ENCODE measurements at places on chromosomes 4 and X.

DNA sequence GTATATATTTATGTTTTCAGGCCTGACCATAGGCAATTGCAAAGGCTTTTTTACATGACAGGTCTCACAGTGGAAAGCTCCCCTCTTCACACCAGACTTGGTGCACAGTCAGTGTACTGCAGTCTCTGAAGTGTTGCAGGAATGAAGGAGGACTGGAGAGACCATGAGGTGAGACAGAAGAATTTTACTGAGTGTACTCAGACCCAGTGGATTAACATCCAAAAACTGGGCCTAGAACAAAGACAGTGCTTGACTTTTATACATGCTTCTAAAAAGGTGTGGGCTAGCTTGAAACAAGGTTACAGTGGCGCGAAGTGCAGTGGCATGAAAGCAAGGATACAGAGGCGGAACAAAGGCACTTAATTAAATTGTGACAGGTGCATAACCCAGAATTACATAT lies 822.9 kb downstream of the RAPGEF2 start:
- no peaks in the 10 kb centered on the region for H3K4me1 ChIP-seq
- no peak overlapping the region for H3K27ac ChIP-seq
- H3K27me3 ChIP-seq = no peaks in the 10 kb centered on the region
- H3K4me3 ChIP-seq = no peak overlapping the region
- H3K36me3 ChIP-seq = no peaks in the 10 kb centered on the region

- no peaks in the 10 kb centered on the region for H3K27me3 ChIP-seq
- no peak overlapping the region for H3K4me3 ChIP-seq
- no peaks in the 10 kb centered on the region for H3K4me1 ChIP-seq
- no peaks in the 10 kb centered on the region for H3K36me3 ChIP-seq
Measured at GRCh38 chr4:101850698-101851097, 60.2 kb downstream of the BANK1 start.

DNA sequence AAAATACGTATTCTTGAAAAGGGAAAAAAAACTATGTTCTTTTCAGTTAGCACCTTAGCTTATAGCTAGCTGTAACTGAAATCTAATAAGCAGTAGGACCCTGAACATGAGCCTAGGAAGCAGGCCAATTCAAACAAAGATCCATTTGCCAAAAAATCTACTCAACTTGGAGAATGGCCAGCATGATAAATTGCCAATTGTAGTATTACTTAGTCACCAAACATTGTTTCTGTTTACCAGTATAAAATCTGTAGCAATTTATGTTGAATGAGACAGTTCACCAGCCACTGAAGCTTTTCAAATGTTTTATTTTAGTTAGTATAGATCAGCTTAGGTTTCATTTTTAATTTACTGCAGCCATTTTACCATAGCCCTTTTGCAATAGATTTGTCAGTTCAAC lies 323.6 kb upstream of the DIPK2B start:
- DNase-seq = no peak
- H3K4me3 ChIP-seq = no peak overlapping the region
- H3K27me3 ChIP-seq = no peaks in the 10 kb centered on the region
- H3K27ac ChIP-seq = no peak overlapping the region

GRCh38 chrX:129777218-129778030 lies 2.3 kb upstream of the SASH3 start:
- peak overlapping the region; percentile 84 for H3K27ac ChIP-seq
- H3K4me3 ChIP-seq = peak overlapping the region; percentile 51
- H3K36me3 ChIP-seq = peaks cover 10% of the 10 kb centered on the region
- peak; percentile 54 for DNase-seq

- H3K36me3 ChIP-seq = no peaks in the 10 kb centered on the region
- DNase-seq = no peak
- H3K4me1 ChIP-seq = no peaks in the 10 kb centered on the region
- H3K4me3 ChIP-seq = no peak overlapping the region
Measured at GRCh38 chr4:111789901-111790640, 355.2 kb upstream of the FAM241A start.

- H3K4me3 ChIP-seq = no peak overlapping the region
- H3K27me3 ChIP-seq = no peaks in the 10 kb centered on the region
- no peak for DNase-seq
Measured at GRCh38 chr4:139523076-139523475, 32.9 kb downstream of the SETD7 start.

GRCh38 chr4:112379306-112379705 lies 82.1 kb downstream of the ALPK1 start:
- no peak overlapping the region for H3K4me3 ChIP-seq
- H3K27ac ChIP-seq = no peak overlapping the region
- H3K36me3 ChIP-seq = peaks cover 26% of the 10 kb centered on the region
- no peak for DNase-seq
- no peaks in the 10 kb centered on the region for H3K27me3 ChIP-seq
- H3K4me1 ChIP-seq = no peaks in the 10 kb centered on the region

GRCh38 chr4:152588869-152589268 lies 53.0 kb upstream of the FBXW7 start:
- H3K4me1 ChIP-seq = peaks cover 25% of the 10 kb centered on the region
- no peaks in the 10 kb centered on the region for H3K27me3 ChIP-seq
- H3K27ac ChIP-seq = no peak overlapping the region
- DNase-seq = no peak
- no peaks in the 10 kb centered on the region for H3K36me3 ChIP-seq

GRCh38 chrX:8755813-8756212 lies 23.9 kb upstream of the ANOS1 start:
- no peaks in the 10 kb centered on the region for H3K4me1 ChIP-seq
- no peak overlapping the region for H3K4me3 ChIP-seq
- DNase-seq = no peak
- H3K27ac ChIP-seq = no peak overlapping the region
- H3K36me3 ChIP-seq = no peaks in the 10 kb centered on the region

DNA sequence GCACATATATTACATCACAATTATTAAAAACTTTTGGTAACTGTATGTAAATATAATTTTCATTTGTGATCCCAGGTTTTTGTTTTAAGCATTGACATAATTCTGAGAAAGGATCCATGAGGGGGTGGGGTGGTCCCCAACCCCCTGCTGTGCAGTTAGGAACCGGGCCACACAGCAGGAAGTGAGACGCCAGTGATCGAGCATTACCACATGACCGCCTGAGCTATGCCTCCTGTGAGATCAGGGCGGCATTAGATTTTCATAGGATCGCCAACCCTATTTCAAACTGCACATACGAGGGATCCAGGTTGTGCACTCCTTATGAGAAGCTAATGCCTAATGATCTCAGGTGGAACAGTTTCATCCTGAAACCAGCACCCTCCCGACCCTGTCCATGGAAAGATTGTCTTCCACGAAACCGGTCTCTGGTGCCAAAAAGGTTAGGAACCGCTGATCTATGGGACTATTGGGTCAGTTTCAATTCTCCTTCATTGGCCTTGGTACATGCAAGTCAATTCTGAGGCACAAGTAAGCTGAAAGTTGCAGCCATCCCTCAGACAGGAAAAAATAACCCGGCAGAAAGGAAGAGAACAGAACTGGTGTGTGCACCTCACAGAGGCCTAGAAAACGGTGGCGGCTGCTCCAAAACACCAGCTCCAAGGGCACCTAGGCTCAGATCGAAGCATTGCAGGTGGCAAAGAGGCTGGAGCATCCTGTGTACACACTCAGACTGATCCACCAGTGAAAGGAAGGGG lies 7.0 kb upstream of the TMSB4X start:
- H3K27me3 ChIP-seq = no peaks in the 10 kb centered on the region
- H3K36me3 ChIP-seq = no peaks in the 10 kb centered on the region
- H3K4me1 ChIP-seq = peaks cover 51% of the 10 kb centered on the region
- no peak for DNase-seq
- peak overlapping the region; percentile 42 for H3K4me3 ChIP-seq

- H3K27me3 ChIP-seq = no peaks in the 10 kb centered on the region
- H3K4me3 ChIP-seq = no peak overlapping the region
- H3K4me1 ChIP-seq = no peaks in the 10 kb centered on the region
- H3K27ac ChIP-seq = no peak overlapping the region
- DNase-seq = no peak
- no peaks in the 10 kb centered on the region for H3K36me3 ChIP-seq
Measured at GRCh38 chr4:186485561-186486062, 69.8 kb downstream of the MTNR1A start.

GRCh38 chrX:118455013-118455412 lies 40.6 kb upstream of the DOCK11 start:
- H3K36me3 ChIP-seq = peaks cover 5% of the 10 kb centered on the region
- H3K4me3 ChIP-seq = no peak overlapping the region
- H3K27ac ChIP-seq = no peak overlapping the region
- no peaks in the 10 kb centered on the region for H3K4me1 ChIP-seq
- no peaks in the 10 kb centered on the region for H3K27me3 ChIP-seq

GRCh38 chr4:163484906-163485305 lies 9.6 kb upstream of the TMA16 start:
- H3K4me1 ChIP-seq = no peaks in the 10 kb centered on the region
- no peak overlapping the region for H3K4me3 ChIP-seq
- H3K36me3 ChIP-seq = no peaks in the 10 kb centered on the region
- H3K27ac ChIP-seq = no peak overlapping the region

DNA sequence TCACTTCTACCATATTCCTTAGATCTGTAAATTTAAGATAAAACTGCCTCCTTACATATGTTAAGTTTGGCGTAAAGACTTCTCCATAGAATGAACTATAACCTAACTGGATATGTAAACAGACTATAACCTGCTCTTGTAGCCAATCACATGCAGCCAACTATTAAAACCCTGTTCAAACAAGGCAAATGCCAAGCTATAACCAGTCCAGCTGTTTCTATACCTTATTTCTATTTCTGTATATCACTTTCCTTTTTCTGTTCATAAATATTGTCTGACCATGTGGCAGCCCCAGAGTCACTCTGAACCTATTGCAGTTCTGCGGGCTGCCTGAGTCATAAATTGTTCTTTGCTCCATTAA lies 12.4 kb upstream of the POF1B start:
- H3K27me3 ChIP-seq = no peaks in the 10 kb centered on the region
- no peak overlapping the region for H3K27ac ChIP-seq
- H3K4me3 ChIP-seq = no peak overlapping the region
- H3K4me1 ChIP-seq = no peaks in the 10 kb centered on the region

GRCh38 chr4:125010796-125011503 lies 298.4 kb upstream of the ANKRD50 start:
- no peak overlapping the region for H3K27ac ChIP-seq
- H3K36me3 ChIP-seq = no peaks in the 10 kb centered on the region
- no peaks in the 10 kb centered on the region for H3K4me1 ChIP-seq
- DNase-seq = no peak
- H3K27me3 ChIP-seq = no peaks in the 10 kb centered on the region

GRCh38 chrX:110477593-110478228 lies 119.1 kb downstream of the RTL9 start:
- no peak overlapping the region for H3K27ac ChIP-seq
- no peak for DNase-seq
- no peaks in the 10 kb centered on the region for H3K36me3 ChIP-seq
- no peaks in the 10 kb centered on the region for H3K27me3 ChIP-seq
- H3K4me3 ChIP-seq = no peak overlapping the region

DNA sequence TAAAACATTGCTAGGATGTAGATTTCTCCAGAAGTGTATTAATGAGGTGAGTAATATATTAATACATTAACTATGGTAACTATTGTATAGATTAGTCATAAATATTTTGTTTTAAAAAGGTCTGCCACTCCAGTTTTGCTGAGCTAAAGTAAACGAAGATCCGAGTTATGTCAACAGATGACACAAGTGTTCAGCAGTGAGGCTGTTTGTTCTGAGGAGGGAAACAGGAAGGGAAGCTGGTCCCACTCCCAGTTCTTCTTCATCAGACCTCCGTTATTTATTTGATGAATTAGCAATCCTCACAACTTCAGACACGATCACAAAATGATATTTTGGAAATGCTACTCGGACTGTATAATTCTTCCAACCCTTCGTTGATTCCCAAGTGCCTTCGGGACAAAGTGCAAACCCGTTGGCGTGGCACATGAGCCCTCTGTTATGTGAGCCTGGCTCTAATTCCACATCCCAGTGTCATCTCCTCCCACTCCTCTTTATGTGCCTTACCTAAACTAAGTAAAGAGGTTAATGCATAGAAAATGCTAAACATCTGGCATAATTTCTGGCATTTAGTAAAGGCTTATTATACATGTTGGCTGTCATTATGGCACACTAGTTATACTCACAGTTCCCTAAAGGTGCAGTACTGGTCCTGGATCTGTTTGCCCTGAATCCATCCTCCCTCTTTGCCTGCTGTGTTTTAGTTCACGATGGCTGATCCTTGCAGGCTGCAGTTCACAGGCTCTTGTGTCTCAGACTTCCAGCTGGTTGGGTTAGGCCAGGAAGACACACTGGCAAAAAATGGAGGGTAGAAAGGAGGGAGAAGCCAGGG lies 190.6 kb upstream of the LNX1 start:
- no peaks in the 10 kb centered on the region for H3K4me1 ChIP-seq
- no peak overlapping the region for H3K4me3 ChIP-seq
- no peak for DNase-seq
- no peak overlapping the region for H3K27ac ChIP-seq
- H3K27me3 ChIP-seq = no peaks in the 10 kb centered on the region

DNA sequence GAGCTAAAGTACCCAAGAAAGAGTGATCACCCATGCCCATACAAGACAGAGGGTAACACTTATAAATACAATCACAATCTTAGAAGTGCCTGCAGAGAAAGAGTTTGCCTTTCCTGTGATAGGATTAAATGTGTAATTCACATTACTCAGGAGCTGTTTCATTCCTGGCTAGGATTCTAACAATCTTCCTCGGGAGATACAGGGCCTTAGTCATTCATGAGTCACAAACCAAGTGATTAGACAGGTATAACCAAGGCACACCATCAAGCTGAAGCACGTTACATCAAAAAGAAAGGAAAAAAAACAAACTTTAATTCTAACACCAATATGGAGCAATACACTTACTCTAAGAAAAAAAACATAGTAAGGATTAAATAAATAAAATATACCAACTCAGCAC lies 14.9 kb downstream of the ABCG2 start:
- H3K4me3 ChIP-seq = no peak overlapping the region
- no peaks in the 10 kb centered on the region for H3K36me3 ChIP-seq
- DNase-seq = no peak
- no peak overlapping the region for H3K27ac ChIP-seq
- H3K4me1 ChIP-seq = no peaks in the 10 kb centered on the region
- no peaks in the 10 kb centered on the region for H3K27me3 ChIP-seq

DNA sequence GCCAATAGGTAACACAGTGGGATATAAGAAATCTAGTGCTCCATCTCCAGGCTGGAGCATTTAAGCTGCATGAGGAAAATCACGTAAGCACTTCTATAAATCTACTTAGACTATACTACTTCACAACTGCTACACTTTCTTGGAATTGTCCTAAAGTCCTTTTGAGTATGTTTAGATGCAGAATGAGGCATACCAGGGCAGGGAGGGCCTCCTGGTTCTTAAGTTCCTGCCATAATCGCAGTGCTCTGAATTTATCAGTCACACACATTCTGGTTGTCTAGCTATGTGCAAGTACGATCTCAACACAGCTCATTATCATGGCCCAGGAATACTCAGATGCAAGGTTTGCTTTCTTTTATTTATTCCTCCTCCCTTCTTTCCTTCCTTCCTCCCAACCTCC lies 130.3 kb downstream of the GUCY2F start:
- no peaks in the 10 kb centered on the region for H3K27me3 ChIP-seq
- no peak overlapping the region for H3K27ac ChIP-seq
- H3K36me3 ChIP-seq = no peaks in the 10 kb centered on the region
- no peak for DNase-seq
- no peaks in the 10 kb centered on the region for H3K4me1 ChIP-seq
